ENCODE measurements at places on chromosomes 7 and 10. TPM values are rescaled to one million over a fixed set of nuclear protein-coding genes. Genes with fewer than 3 reads are reported as not detected.

Gene GPR26
- total RNA-seq: not detected

Gene GPRIN2
- total RNA-seq: not detected

Gene H2BK1
- not detected for total RNA-seq

Gene LEP
- total RNA-seq: not detected

Gene SEMA3D
- total RNA-seq: not detected

Gene CRHR2
- total RNA-seq: not detected

Gene NOS3
- total RNA-seq: 9.3 TPM

Gene TET1
- total RNA-seq: 0.71 TPM

Gene ADIRF
- not detected for total RNA-seq

Gene CADPS2
- total RNA-seq: not detected

Gene SPDYE2
- not detected for total RNA-seq

DNA sequence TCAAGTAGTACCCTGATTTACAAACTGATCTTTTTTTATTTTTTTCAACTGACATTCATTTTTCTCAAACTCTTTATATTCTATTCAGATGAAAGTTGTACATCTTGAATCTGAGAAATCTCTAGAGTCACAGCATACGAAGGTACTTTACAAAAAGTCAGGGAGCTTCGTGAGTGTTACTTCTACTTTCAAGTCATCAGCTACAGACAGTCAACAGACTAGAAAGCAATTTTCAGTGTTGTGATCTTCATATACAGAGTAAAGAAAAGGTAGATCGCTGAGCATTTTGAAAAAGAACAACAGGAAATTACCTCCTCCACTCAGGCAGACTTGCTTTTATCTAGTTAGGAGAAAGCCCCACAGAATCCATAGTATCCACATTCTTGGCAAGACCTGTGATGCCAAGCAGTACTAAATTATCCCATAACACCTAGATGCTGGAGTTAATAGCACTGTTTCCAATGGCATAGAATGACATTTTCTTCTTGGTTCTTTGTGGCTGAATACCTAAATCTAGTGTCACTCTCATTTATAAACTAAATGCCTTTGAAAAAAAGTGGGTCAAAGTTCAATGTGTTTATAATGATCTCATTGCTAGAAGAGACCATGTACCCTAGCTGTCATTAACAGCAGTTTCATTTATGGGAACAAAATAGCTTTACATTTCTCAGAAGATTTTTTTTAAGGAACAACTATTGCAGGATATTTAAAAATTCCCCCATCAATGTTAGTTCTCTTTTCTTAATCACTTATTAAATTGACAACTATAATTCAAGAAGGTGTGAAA is 12.0 kb upstream of the ZNF800 start:
- peak overlapping the region; percentile 63 for H3K27ac ChIP-seq
- no peak for DNase-seq
- H3K36me3 ChIP-seq: no peaks in the 10 kb centered on the region
- H3K27me3 ChIP-seq: peaks cover 3% of the 10 kb centered on the region
- H3K4me3 ChIP-seq: peak overlapping the region; percentile 39
- H3K4me1 ChIP-seq: peaks cover 18% of the 10 kb centered on the region

GRCh38 chr7:47043304-47043703 is 538.6 kb downstream of the TNS3 start:
- no peak overlapping the region for H3K27ac ChIP-seq
- no peaks in the 10 kb centered on the region for H3K27me3 ChIP-seq
- DNase-seq: no peak
- H3K4me3 ChIP-seq: no peak overlapping the region
- H3K4me1 ChIP-seq: no peaks in the 10 kb centered on the region

GRCh38 chr10:79287973-79288723 is 59.1 kb upstream of the PPIF start:
- no peak overlapping the region for H3K27ac ChIP-seq
- DNase-seq: no peak
- peaks cover 30% of the 10 kb centered on the region for H3K36me3 ChIP-seq
- H3K4me3 ChIP-seq: no peak overlapping the region
- H3K4me1 ChIP-seq: peaks cover 41% of the 10 kb centered on the region
- H3K27me3 ChIP-seq: no peaks in the 10 kb centered on the region

DNA sequence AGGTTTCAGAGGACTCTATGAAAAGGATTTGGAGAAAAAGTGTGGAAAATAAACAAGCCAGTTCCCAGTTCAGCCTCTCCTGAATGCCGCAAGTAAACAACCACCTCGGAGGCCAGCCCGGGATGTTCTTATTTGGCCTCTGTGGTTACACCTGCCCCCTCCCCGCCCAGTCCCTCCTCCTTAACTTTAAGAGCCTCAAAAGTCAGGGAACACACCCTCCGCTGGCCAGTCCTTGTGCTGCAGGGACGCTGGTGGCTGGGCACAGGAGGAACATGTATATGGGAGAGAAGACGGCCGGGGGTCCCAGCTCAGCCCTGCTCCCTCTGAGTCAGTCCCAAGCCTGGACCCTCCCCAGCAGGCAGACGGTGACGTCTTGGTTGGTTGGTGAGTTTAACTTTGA is 6.1 kb downstream of the CHST3 start:
- H3K4me1 ChIP-seq: peaks cover 43% of the 10 kb centered on the region
- H3K4me3 ChIP-seq: no peak overlapping the region
- H3K27me3 ChIP-seq: peaks cover 17% of the 10 kb centered on the region
- no peaks in the 10 kb centered on the region for H3K36me3 ChIP-seq
- no peak for DNase-seq

DNA sequence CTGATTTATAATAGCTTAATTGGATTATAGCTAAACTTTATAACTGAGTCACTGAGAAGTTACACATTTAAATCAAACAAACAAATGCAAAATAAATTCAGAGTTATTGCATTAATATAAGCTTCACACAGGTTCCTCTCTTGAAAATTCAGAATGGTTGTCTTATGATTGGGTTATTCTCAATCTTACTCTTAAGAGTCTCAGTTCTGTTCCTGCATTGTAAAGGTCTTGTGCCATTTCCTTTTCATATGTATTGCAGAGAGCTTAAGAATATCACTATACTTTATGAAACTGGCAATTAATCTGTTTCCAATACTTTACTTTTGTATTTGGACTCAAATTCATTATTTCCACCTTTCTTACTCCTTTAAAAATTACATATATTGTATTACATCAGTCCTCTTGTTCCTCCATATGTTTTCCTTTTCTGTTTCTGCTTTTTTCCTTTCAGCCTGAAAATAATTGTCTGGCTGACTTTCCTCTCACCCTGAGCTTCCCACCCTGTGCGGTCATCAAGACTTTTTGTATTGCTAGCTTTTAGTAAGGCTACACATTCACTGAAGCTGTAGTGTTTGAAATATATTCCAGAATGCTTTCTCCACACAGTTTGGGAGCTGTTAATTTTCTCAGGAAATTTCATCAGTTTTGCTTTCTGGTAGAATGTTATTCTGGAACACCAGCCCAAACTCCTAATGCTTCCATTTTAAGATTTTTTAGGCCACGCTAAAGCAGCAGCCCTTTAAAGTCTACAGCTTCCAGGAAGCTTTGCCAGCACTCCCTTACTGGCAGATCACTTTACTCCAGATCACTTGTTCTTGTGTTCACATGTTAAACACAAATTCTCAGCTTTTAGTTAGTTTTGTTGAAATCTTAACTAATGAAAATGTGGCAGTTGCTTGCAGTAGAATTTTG is 139.4 kb downstream of the KCND2 start:
- no peaks in the 10 kb centered on the region for H3K36me3 ChIP-seq
- H3K27me3 ChIP-seq: no peaks in the 10 kb centered on the region
- H3K27ac ChIP-seq: no peak overlapping the region
- DNase-seq: no peak

DNA sequence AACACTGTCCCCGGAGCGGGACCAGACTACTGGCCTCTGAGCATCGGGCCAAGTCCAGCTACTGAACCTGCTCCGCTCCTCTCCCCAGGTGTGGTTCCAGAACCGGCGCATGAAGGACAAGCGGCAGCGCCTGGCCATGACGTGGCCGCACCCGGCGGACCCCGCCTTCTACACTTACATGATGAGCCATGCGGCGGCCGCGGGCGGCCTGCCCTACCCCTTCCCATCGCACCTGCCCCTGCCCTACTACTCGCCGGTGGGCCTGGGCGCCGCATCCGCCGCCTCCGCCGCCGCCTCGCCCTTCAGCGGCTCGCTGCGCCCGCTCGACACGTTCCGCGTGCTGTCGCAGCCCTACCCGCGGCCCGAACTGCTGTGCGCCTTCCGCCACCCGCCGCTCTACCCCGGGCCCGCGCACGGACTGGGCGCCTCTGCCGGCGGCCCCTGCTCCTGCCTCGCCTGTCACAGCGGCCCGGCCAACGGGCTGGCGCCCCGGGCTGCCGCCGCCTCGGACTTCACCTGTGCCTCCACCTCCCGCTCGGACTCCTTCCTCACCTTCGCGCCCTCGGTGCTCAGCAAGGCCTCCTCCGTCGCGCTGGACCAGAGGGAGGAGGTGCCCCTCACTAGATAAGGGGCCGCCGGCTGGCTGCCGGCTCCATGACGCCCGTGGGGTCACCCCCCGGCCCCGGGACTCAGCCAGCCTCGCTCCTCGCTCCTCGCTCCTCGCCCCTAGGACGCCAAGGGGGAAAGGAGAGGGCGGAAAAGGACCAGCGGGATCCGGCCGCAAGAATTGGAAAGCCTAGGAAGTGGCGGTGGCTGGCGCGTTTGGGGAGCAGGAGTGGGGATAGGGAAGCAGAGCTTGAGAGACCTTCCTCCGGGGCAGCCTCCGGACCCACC is 3.4 kb downstream of the EVX1 start:
- H3K36me3 ChIP-seq: no peaks in the 10 kb centered on the region
- H3K4me3 ChIP-seq: no peak overlapping the region
- H3K4me1 ChIP-seq: peaks cover 10% of the 10 kb centered on the region
- H3K27ac ChIP-seq: no peak overlapping the region
- peaks cover 81% of the 10 kb centered on the region for H3K27me3 ChIP-seq
- DNase-seq: peak; percentile 41

DNA sequence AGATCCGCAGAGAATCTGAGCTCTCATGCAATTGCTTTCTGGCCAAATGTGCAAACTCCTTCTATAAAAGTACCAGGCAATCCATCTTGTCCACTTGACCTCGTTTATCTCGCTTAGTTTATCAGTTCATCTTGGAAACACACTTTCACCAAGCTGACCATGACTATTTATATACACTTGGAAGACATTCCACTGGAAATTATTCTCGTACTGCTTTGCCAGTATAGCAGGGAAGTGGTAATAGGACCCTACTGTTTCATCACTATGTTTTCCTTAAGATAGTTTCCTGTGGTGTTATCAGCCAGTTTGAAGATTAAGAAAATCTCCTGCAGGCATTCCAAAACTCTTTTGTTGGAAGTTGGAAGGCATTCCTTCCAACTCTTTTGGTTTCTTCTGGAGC is 115.3 kb upstream of the FAM171A1 start:
- no peaks in the 10 kb centered on the region for H3K36me3 ChIP-seq
- no peak for DNase-seq
- peaks cover 11% of the 10 kb centered on the region for H3K27me3 ChIP-seq
- H3K4me1 ChIP-seq: no peaks in the 10 kb centered on the region

DNA sequence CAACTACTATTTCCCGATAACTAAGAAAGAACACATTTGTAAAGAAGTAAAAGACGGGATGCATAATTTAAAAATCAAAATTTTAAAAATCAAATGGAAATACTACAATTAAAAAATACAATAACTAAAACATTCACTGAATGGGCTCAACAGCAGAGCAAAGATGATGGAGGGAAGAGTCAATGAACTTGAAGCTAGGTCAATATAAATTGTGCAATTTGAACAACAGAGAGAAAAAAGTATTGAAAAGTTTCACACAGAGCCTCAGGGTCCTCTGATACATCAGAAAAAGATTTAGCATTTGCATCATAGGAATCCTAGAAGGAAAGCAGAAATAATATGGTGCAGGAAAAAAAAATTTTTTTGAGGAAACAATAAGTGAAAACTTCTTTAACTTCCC is 581.0 kb downstream of the KCNMA1 start:
- no peak overlapping the region for H3K27ac ChIP-seq
- no peaks in the 10 kb centered on the region for H3K27me3 ChIP-seq
- H3K36me3 ChIP-seq: no peaks in the 10 kb centered on the region
- no peak overlapping the region for H3K4me3 ChIP-seq
- DNase-seq: no peak

- H3K27ac ChIP-seq: no peak overlapping the region
- H3K27me3 ChIP-seq: peaks cover 86% of the 10 kb centered on the region
- H3K36me3 ChIP-seq: no peaks in the 10 kb centered on the region
- no peak for DNase-seq
Observed at GRCh38 chr10:100738055-100738827, 7.1 kb upstream of the PAX2 start.

GRCh38 chr7:77980087-77980713 is 181.6 kb downstream of the PHTF2 start:
- H3K4me3 ChIP-seq: no peak overlapping the region
- DNase-seq: no peak
- no peaks in the 10 kb centered on the region for H3K36me3 ChIP-seq
- H3K4me1 ChIP-seq: no peaks in the 10 kb centered on the region
- H3K27ac ChIP-seq: no peak overlapping the region
- peaks cover 8% of the 10 kb centered on the region for H3K27me3 ChIP-seq

- peaks cover 3% of the 10 kb centered on the region for H3K36me3 ChIP-seq
- no peaks in the 10 kb centered on the region for H3K27me3 ChIP-seq
- no peak overlapping the region for H3K27ac ChIP-seq
- DNase-seq: no peak
- no peak overlapping the region for H3K4me3 ChIP-seq
- H3K4me1 ChIP-seq: peaks cover 2% of the 10 kb centered on the region
Observed at GRCh38 chr10:62154231-62154630, 114.4 kb downstream of the RTKN2 start.

GRCh38 chr10:102334101-102334500 is 61.4 kb upstream of the NFKB2 start:
- H3K27me3 ChIP-seq: no peaks in the 10 kb centered on the region
- DNase-seq: no peak
- no peak overlapping the region for H3K27ac ChIP-seq
- H3K4me1 ChIP-seq: peaks cover 19% of the 10 kb centered on the region
- H3K4me3 ChIP-seq: no peak overlapping the region

- no peak for DNase-seq
- H3K4me1 ChIP-seq: no peaks in the 10 kb centered on the region
- no peak overlapping the region for H3K27ac ChIP-seq
- no peaks in the 10 kb centered on the region for H3K27me3 ChIP-seq
- no peak overlapping the region for H3K4me3 ChIP-seq
Observed at GRCh38 chr7:32116436-32116835, 46.2 kb upstream of the PDE1C start.

GRCh38 chr10:44858988-44859387 is 52.1 kb upstream of the TMEM72 start:
- H3K27me3 ChIP-seq: peaks cover 13% of the 10 kb centered on the region
- no peaks in the 10 kb centered on the region for H3K36me3 ChIP-seq
- no peak overlapping the region for H3K4me3 ChIP-seq

GRCh38 chr10:119206603-119207365 is 587 bp upstream of the GRK5 start:
- H3K4me3 ChIP-seq: peak overlapping the region; percentile 92
- H3K27ac ChIP-seq: peak overlapping the region; percentile 93
- H3K36me3 ChIP-seq: no peaks in the 10 kb centered on the region
- peak; percentile 85 for DNase-seq

- no peaks in the 10 kb centered on the region for H3K36me3 ChIP-seq
- no peaks in the 10 kb centered on the region for H3K4me1 ChIP-seq
- no peak overlapping the region for H3K27ac ChIP-seq
- DNase-seq: no peak
Observed at GRCh38 chr7:56537952-56538351, 421.7 kb upstream of the NUPR2 start.
